ENCODE measurements at places on chromosomes 1 and 21. TPM values are rescaled to one million over a fixed set of nuclear protein-coding genes. Genes with fewer than 3 reads are reported as not detected.
A peak's percentile ranks its signal among the peaks of the same experiment; 100 is the strongest.

CYP2J2 gene
- 0.57 TPM for total RNA-seq

DNA sequence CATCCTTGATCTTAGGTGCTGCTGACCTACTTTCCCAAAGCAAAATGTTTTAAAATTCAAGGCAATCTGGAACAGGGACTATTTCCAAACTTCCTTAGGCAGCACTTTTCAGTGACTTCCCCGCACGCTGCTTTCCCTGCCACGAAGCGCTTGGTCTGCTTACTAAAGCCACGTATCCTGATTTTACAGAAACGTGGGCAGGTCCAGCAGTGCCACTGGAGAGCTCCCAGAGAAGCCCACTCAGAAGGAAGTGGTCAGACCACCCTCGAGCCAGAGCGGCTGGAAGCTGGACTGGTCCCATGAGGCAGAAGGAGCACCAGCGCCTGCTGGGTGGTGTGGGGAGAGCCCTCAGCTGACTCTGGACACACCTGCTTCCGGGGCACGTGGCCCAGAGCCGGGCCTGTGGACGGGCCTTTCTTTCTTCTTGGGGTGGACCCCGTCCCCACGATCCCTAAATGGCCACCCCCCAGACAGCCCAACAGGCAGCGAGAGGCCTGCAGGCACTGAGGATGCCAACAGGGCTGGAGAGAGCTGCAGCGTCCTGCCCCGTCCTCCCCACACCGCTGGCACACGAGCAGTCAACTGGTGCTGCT is 23.2 kb downstream of the PTTG1IP start:
- peaks cover 63% of the 10 kb centered on the region for H3K36me3 ChIP-seq
- H3K4me3 ChIP-seq = no peak overlapping the region
- no peaks in the 10 kb centered on the region for H3K27me3 ChIP-seq
- no peak overlapping the region for H3K27ac ChIP-seq
- no peak for DNase-seq

- H3K36me3 ChIP-seq = peaks cover 59% of the 10 kb centered on the region
- H3K4me1 ChIP-seq = peaks cover 7% of the 10 kb centered on the region
- H3K27ac ChIP-seq = no peak overlapping the region
- peaks cover 1% of the 10 kb centered on the region for H3K27me3 ChIP-seq
Observed at GRCh38 chr1:150627826-150628410, 1.5 kb downstream of the ENSA start.

DNA sequence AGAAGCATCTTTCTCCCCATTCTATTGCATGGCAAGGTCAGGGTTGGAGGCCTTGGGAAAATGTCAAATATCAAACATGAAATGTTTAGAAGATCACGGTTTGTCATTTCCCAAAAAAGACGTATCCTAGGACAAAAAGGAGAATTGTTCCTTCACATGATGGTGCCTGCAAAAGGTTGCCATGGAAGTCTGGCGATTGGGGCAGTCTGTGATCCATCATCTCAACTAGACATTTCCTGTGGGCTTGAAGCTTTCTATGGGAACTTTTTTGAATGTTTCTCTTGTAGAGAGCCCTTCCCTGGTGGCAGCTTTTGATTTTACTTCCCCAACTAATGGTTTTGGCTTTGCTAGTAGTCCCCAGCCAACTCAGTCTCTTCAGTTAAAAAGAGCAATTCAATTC is 106.3 kb downstream of the TGFB2 start:
- no peak for DNase-seq
- H3K27me3 ChIP-seq = no peaks in the 10 kb centered on the region
- H3K4me3 ChIP-seq = no peak overlapping the region
- no peak overlapping the region for H3K27ac ChIP-seq

DNA sequence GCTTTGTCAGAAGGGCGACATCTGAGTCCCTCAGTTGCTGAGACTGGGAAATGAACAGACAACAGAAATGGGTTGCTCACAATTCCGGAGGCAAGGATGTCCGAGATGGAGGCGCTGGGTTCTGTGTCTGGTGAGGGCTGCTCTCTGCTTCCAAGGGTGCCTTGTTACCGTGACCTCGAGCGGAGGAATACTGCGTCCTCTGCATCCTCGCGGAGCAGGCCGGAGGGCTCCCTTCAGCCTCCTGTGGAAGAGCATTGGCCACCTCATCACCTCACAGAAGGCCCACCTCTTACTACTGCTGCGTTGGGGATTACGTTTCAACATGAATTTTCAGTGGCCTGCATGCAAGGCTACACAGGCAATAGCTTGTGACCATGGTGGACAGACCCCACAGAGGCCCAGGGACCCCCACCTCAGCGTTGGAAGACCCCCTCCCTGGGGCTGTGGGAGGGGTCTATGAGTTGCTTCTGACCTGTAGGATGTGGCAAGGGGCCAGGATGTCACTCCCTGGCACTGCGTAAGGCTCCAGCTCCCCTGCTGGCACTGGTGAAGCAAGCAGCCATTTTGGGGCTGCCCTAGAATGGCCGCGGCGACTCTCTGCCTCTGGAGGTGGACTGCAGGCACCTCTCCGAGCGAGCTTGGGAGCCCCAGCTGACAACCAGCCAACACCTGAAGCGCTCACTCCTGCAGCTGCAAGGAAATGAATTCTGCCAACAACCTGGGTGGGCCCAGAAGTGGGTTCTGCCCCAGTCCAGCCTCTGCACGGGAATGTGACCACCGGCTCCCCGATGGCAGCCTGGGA is 36.3 kb upstream of the COL6A1 start:
- no peak for DNase-seq
- no peaks in the 10 kb centered on the region for H3K27me3 ChIP-seq
- H3K4me3 ChIP-seq = no peak overlapping the region
- H3K4me1 ChIP-seq = no peaks in the 10 kb centered on the region
- H3K36me3 ChIP-seq = no peaks in the 10 kb centered on the region

DNA sequence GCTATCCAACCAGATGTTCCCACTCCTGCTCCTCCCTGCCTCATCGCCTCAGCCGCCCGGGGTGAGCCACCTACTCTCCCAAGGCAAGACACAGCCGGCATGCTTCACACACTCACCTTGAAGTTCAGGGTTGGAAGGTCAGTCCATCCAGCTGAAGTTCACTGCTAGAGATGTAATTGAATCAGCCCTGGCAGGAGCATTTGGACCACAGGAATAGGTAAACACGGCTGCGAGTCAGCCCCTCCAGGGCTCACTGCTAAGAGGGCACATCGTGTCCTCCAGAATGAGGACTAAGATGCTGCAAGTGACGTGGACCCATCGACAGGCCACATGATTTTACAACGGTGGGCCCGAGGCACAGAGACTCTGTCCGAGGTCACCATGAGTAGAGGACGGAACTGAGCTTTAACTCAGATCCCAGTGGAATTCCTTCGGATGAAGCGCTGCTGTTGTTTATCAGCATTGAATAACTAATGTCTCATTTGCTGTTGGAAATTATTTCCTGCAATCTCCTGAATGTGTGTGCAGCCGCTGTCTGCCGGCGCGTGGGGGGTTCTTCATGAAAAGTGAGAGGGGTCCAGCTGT is 41.9 kb downstream of the RSPH1 start:
- H3K36me3 ChIP-seq = peaks cover 2% of the 10 kb centered on the region
- H3K27ac ChIP-seq = no peak overlapping the region
- no peak for DNase-seq
- H3K4me3 ChIP-seq = no peak overlapping the region

GRCh38 chr1:18647681-18648214 is 17.1 kb downstream of the PAX7 start:
- no peak for DNase-seq
- peak overlapping the region; percentile 73 for H3K4me3 ChIP-seq
- H3K4me1 ChIP-seq = peaks cover 18% of the 10 kb centered on the region
- no peaks in the 10 kb centered on the region for H3K36me3 ChIP-seq
- no peak overlapping the region for H3K27ac ChIP-seq
- peaks cover 76% of the 10 kb centered on the region for H3K27me3 ChIP-seq

DNA sequence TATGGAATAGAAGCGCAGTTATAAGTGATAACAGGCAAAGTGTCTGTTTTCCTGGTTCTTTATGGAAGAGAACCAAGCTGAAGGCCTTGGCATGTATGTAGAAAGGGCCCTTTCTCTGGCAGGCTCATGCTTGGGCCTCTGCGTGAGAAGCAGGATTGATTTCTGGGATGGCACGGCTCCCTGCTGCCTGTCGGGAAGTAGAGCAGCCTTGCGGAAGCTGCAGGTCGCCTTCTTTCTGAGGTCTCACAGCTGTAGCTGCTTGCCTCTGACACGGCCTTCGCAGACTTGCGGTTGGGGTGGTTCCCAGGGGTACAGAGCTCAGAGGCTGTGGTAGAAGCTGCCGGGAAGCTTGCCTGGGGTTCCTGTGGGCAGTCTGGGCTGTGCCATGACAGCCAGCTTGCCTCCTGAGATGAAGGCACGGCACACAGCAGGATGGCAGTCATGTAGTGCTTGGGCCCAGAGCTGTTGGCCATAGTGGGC is 39.4 kb downstream of the TRAPPC10 start:
- peaks cover 26% of the 10 kb centered on the region for H3K36me3 ChIP-seq
- H3K4me3 ChIP-seq = no peak overlapping the region
- no peak for DNase-seq
- H3K4me1 ChIP-seq = no peaks in the 10 kb centered on the region

GRCh38 chr1:154663471-154664060 is 55.6 kb upstream of the ADAR start:
- no peaks in the 10 kb centered on the region for H3K27me3 ChIP-seq
- H3K27ac ChIP-seq = no peak overlapping the region
- no peak for DNase-seq
- H3K36me3 ChIP-seq = no peaks in the 10 kb centered on the region

GRCh38 chr1:155081472-155082300 is 3.0 kb downstream of the EFNA3 start:
- H3K4me3 ChIP-seq = peak overlapping the region; percentile 50
- peaks cover 51% of the 10 kb centered on the region for H3K27me3 ChIP-seq
- no peak for DNase-seq
- H3K4me1 ChIP-seq = no peaks in the 10 kb centered on the region
- no peaks in the 10 kb centered on the region for H3K36me3 ChIP-seq

All from H9 (cell line).